ENCODE measurements at places on chromosomes 6 and 20.

DNA sequence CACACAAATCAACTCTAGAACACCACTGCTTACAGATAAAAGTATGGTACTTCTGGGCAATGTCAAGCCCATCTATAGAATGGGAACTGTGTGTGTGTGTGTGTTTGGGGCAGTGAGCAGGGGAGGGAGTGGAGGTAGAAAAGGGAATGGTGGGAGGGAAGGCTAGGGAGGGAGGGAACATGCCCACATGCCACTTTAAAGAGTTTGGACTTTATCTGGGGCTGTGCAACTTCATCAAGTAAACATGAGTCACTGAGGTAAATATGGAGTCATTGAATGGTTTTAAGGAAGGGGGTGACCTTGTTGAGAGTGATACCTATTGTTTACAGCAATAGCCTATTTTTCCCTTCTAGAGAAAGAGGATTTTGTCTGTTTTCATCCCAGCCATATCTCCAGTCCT is 22.5 kb upstream of the RNGTT start:
- DNase-seq, result no peak

GRCh38 chr6:156639009-156639721 is 138.0 kb upstream of the ARID1B start:
- no peak for DNase-seq

GRCh38 chr6:14670806-14671205 is 553.2 kb downstream of the CD83 start:
- DNase-seq, result no peak

GRCh38 chr6:107633680-107634323 is 143.9 kb downstream of the SOBP start:
- no peak for DNase-seq

DNA sequence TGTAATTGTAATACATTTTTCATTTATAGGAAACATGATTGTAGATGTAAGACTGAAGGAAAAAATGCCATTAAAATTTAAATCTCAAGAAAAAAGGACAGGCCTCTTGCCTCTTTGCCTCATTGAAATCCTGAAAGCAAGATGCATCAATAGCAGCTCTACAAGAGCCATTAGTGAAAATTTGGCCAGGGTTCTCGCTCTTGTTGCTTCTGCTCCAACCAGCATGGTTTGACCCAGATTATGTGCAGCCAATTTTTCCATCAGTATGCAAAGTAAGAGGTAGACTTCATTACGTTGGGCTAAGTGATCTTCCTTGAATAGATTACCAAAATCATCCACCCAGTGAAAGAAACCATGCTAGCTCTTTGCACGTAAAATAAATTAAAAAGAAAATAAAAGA is 106.6 kb downstream of the SGK1 start:
- no peak for DNase-seq

DNA sequence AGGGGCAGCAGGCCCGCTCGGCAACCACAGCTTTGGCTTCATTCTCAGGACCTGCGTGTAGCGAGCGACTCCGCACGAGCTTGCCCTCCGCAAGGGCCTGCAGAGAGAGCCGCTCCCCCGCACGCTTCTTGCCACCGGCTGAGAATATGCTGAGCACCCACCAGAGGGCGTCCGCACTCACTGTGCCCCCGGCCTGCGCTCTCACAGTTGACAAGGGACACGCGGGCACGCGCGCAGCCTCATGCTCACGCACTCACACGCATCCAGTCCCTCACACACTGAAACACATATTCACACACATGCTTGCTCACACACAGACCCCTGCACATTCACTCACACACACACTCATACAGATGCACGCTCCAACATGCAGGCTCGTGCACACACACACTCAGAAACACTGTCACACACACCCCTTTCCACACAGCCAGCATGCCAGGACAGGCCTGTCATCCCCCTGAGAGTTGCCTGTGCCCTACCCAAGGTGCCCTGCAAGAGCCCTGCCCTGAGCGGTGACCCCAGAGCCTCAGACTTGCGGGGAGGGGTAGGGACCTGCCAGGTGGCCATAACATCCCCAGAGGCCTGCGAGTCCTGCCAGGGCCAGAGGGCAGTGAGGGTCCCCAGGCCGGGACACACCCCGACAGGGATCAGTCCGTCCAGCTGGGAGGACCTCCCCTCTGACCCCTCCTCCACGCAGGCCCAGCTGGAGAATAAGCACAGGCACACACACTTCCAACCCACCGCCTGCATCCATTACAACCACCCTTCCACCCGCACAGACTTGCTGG is 174.1 kb downstream of the BMP7 start:
- peak; percentile 32 for DNase-seq

DNA sequence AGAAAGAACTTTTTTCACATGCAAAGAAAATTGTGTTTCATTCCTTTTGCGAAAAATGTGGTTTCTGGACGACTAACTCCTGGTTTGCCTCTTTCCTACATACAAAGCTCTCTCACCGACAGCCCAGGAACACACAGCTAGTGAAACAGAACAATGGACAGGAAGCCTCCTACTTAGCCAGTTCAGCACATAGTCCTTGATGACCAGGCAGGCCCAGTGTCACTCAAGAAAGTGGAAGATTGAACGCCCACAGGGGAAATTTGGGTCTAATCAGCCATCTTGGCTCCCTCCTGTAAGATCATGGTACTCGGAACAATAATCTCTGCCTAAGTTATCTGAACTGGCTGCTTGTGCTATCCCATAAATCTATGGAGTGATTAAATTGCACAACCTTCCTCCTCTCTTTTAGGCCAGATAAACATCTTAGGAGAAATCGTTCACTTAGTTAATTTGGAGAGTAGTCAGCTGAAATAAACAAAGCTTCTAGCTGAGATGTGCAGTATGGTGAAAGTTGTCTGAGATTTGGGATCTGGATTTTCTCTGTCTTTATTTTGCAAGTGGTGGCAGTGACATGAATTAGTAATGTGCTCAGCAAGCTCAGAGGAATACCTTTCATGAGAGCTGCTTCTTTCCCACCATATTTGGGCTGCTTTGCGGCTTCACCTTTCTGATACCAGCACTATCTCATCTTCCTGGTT is 147.0 kb downstream of the MTFR2 start:
- no peak for DNase-seq

- no peak for DNase-seq
Measured at GRCh38 chr6:147716434-147716833, 207.9 kb downstream of the SAMD5 start.

GRCh38 chr6:48061265-48061990 is 49.6 kb downstream of the PTCHD4 start:
- DNase-seq, result no peak

GRCh38 chr6:108116546-108117426 is 42.2 kb upstream of the OSTM1 start:
- no peak for DNase-seq

GRCh38 chr6:138107752-138108592 is 753 bp upstream of the PERP start:
- no peak for DNase-seq

- DNase-seq, result no peak
Measured at GRCh38 chr6:15340775-15341174, 94.9 kb downstream of the JARID2 start.

- DNase-seq, result no peak
Measured at GRCh38 chr6:37321101-37321500, 32.7 kb upstream of the RNF8 start.

DNA sequence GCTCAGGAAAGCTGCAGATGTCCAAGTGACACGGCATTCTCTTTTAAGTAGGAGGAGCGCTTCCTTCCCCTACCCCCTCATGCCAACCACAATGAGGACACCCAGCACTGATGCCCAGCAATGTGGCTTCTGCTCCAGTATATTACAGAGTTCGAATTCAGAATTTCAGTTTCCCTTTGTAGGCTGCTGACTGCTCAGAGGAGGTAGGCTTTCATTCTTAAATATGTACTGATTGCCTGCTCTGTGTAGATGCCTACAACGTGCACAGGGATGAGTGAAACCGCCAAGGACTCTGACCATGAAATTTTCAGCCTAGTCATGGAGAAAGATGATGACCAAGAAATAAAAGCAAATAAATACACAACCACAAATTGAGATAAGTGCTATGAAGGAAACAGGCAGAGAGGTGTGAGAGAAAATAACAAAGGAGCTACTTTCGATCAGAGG is 50.9 kb upstream of the TNFAIP3 start:
- DNase-seq, result no peak

- DNase-seq, result no peak
Measured at GRCh38 chr20:11851646-11852045, 66.0 kb upstream of the BTBD3 start.

DNA sequence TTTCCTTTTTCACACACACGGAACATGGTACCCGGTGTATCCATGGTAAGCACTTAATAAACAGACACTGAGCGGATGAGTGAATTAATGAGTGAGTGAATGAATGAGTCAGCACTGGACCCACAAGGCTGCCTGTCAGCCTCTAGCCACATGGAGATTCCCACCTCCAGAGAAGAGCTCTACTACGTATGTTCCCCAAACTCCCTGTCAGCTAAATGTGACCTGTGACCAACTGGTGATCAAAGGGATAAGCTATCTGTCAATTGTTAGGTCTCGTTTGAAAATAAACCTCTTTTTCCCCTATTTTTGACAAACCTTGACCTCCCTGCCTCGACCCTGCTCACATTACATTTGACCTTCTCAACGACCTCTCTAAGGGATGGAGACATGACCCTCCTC is 24.5 kb upstream of the TAF8 start:
- DNase-seq, result no peak

- DNase-seq, result no peak
Measured at GRCh38 chr6:112235956-112236355, 18.4 kb downstream of the LAMA4 start.

DNA sequence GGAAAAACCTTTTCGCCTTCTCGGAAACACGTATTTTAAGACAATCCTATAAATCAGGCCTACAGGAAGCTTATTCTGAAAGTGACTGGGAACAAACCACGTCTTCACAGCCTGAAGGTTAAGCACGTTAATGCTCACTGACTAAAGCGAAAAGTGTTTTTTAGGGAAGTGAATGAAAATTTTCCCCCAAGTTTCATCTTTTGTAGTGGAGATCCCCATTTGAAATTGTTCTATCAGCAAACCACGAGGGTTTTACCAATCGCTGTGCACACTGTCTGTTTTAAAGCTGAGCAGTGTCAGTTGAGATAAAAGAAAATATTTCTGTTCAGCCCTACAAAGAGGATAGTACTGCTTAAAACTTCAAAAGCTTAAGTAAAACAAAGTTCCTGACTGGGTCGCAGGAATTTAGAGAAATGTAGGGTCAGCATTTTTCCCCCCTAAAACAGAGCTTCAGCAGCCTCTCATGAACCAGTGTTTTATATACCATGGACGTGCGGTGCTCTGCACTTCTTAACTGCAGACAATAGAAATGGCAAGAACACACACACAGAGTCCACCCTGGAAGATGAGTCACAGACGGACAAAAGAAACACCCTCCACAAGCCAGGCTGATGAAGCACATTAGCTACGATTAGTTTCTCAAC is 34.9 kb downstream of the SLC22A23 start:
- DNase-seq, result no peak

DNA sequence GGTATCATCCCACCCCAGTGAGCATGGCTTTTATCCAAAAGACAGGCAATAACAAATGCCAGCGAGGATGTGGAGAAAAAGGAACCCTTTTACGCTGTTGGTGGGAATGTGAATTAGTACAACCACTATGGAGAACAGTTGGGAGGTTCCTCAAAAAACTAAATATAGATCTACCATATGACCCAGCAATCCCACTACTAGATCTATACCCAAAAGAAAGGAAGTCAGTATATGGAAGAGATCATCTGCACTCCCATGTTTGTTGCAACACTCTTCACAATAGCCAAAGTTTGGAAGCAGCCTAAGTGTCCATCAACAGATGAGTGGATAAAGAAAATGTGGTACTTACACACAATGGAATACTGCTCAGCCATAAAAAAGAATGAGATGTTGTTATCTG is 5.9 kb upstream of the KIAA1755 start:
- no peak for DNase-seq
